NCI-H2029 (cell line): ENCODE measurements at places on chromosomes 1 and 21.

GRCh38 chr21:46411236-46411635 is 47.5 kb upstream of the DIP2A start:
- DNase-seq = no peak

GRCh38 chr1:55278378-55278777 is 63.2 kb upstream of the USP24 start:
- no peak for DNase-seq

DNA sequence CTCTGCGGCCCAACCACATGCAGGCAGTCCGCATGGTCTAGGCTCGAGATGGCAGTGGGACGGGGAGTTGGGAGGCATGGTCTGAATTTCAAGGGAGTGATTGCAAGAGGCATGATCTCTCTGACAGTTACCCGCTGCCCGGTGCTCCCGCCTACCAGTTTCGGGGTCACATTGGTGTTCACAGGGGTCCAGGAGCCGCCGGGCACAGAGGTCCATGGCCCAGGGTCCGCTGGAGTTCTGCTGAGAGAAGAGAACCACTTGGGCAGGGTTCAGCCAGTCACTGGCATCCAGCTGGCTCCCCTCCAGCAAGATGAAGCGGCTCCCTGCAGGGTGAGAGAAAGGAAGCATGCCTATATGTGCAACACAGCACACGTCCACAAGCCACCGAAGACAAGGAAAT is 141.3 kb downstream of the ASTN1 start:
- DNase-seq = no peak

GRCh38 chr1:2289607-2290006 is 61.5 kb downstream of the SKI start:
- no peak for DNase-seq

DNA sequence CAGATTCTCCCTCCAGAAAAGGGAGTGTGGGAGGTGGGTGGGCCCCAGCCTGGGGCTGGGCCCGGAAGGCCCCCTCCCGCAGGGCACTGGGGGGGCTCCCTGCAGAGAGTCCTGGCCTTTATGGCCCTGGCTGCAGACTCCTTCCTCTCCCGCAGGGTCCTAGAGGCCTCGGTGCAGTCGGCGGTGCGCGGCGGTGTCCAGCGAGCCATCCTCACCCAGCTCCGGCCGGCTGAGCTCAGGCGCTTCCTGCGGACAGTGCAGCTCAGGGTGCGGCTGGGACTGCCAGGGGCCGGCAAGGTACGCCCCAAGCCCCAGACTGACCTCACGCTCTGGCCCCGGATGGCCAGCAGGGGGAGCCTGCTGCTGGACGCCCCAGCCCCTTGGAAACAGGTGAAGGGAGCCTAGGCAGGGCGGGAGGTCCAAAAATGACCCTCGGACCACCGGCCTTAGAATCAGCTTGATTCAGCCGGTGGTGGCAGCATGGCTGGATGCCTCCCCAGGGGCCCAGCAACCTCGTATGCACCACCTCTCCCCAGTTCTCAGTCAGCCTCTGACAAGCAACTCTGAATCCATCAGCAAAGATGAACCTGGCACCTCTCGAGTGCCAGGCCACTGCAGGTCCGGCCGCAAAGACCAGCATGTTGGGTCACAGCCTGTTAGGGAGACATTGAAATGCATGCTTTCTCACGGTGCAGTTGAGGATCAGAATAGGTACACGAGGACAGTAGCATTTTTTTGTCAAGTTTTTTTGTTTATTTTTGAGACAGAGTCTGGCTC is 20.6 kb downstream of the MTHFR start:
- no peak for DNase-seq

DNA sequence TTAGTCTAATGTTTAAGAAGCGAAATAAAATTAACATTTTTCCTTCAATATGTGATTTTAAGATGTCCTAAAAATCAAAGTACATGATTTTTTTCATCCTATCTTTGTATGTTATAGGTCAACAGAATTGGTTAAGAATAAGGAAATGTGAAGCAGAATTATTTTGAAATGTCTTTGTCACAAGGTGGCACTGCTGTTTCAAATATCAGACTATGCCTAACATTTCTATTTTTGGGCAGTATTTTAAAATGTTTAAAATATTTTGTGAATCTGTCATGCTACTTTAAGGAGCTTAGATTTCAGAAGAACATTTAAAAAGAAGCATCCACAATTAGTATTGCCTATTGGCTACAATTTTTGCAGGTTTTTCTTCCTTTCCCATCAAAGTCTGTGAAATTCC is 38.7 kb downstream of the AMY1C start:
- DNase-seq = no peak

DNA sequence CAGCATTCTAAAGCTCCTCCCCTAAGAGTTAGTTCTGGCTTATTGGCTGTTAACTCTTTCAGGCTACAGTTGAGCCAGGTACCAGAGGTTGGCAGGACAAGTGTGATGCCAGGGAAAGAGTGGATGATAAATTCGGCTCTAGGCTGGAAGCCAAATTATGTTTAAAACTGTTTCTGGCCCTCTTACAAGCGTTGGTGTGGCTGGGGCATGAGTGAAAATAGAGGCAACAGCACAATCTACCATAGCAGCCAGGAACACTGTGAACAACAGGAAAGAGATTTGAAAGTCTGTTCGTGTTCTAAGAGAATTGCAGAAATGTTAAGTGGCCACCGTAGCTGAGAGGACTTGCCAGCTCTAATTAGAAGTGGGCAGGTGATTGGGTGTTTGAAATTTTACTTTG is 84.2 kb downstream of the CDC7 start:
- DNase-seq = no peak

GRCh38 chr1:118918230-118918939 is 69.8 kb downstream of the TBX15 start:
- no peak for DNase-seq

DNA sequence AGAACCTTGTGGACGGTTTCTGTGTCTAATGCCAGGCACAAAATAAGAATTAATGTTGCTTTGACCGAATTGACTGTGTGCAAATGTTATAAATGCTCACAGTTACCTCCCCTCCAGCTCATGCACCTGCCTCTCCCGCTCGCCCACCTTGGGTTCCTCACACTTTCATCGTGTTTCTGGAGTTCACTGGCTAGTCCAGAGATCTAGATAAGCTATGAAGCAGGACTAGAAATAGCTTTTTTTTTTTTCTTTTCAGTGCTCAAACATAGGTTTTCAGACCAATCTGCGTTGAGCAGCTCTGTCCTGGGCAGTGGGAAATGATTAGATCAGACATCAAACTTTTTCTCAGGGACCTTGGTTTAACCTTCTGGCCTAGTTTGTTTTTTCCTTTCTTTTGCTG is 11.1 kb downstream of the TENT5C start:
- no peak for DNase-seq

DNA sequence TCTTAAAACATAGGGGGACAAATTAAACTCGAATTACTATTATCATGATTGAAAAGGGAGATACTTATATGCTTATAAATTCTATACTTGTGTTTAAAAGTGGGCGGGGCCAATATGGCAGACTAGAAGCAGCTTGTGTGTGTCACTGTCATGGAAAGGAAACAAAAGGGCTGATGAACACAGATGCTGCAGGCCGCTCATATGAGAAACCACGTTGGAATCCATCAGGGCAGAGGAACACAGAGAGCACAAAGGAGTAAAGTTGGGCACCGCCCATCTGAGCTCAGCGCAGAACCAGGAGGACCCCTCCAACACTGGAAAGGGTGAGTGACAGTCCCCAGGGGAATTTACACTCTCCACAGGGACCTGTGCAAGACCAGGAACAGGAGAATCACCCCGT is 107.0 kb downstream of the SLC5A9 start:
- no peak for DNase-seq
